Stimulated activated CD4-positive, alpha-beta T cell treated with anti-CD3 and anti-CD28 coated beads, Interleukin-12 subunit alpha, Interleukin-12 subunit beta, amount 100 ng/mL, for 48 hours (primary cell): ENCODE measurements at places on chromosomes 4 and X.

DNA sequence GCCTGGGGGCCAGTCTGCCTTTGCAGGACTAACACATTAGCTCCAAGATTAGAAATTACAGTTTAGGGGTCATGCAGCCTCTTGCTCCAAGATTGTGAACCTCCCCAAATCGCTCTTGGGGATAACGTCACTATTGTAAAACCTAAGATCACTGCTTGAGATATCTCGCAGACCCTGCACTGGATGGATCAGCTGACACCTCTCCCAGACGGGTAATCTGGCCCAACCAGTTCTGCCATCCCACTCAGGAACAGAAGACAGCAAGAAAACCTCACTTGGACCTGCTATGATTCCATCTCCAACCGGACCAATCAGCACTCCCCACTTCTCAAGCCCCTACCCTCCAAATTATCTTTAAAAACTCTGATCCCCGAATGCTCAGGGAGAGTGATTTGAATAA, 431.2 kb downstream of the GPM6A start:
- DNase-seq: no peak

DNA sequence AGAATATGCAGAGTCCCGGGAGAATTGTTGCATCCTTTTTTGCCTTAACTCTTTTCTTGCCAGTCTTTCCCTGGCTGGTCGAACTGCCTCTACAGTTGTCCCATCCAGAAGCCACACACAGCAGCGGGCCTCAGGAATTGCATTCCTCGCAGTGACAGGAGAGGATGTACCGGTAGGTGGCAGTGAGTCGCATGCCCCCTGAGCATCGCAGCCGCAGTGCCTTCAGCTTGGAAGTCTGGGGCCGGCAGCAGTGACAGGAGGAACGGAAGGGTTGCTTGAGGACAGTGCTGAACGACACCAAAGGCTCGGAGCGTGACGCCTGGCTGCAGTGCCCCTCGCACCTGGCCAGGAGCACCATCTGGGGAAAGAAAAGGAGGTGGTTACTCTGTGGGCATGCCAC, 23.5 kb downstream of the NDP start:
- DNase-seq: peak; percentile 5

- no peak for DNase-seq
These were observed 8.3 kb upstream of the ODAM start for GRCh38 chr4:70187216-70187615.

DNA sequence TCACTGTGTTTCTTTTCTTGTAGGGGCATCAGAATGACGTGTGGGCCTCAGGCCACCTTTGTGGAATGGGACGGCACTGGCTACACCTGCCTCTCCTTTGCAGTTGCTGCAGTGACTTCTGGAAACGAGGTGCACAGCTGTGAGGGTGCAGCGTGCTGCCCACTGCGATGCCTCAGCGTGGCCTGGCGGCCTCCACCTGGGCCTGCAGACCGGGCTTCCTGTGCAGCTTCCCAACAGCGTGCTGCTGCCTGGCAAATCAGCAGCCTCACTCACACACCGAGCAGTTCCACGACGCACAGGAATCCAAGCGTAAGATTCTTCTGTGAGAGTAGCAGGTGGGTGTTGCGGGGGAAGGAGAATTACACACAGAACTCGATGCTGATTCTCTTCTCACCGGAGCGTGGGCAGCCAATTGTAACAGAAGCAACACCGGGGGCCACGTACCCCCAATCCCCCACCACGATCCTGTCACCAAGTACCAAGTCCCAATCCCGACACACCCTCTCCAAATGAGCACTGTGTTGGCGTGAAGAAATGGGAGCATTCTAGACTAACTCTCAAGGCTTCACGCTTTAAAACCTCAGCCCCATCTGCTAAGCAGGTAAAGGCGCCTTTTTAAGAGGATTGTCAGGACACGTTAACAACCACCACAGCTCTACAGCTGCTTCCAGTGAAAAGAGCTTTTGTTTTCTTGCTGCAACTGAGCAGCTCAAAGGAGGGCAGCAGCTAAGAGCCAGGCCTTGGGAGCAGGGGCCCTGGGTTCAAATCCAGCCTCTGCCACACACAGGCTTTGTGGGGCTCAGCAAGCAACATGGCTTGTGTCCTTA, 16.9 kb downstream of the WDR1 start:
- no peak for DNase-seq

DNA sequence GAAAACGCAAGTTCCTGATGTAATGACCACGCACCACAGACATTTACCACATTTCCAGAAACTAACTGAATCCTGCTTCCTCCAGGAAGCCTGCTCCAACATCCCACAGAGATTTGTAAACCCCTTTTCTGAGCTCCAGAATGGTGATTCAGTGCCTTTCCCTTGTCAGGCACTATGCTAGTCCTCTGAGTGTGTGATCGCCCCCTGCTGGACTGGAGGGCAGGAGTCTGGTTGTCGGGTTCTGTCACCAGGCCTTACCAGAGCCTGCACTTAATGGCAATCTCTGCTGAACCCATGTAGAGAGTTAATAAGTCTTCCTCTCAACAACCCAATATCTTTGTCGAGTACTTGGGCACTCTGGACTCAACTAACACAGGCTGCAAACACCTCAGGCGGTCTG, 14.5 kb upstream of the KDM5C start:
- DNase-seq: peak; percentile 19

- peak; percentile 96 for DNase-seq
These were observed at the start of gene RAP1GDS1 for GRCh38 chr4:98260579-98261404. Gene RAP1GDS1 (plus strand): TSS chr4:98261384. CDS start chr4:98261566, 182 bp downstream.

- DNase-seq: no peak
These were observed 330.3 kb downstream of the BCOR start for GRCh38 chrX:39767446-39767845.

DNA sequence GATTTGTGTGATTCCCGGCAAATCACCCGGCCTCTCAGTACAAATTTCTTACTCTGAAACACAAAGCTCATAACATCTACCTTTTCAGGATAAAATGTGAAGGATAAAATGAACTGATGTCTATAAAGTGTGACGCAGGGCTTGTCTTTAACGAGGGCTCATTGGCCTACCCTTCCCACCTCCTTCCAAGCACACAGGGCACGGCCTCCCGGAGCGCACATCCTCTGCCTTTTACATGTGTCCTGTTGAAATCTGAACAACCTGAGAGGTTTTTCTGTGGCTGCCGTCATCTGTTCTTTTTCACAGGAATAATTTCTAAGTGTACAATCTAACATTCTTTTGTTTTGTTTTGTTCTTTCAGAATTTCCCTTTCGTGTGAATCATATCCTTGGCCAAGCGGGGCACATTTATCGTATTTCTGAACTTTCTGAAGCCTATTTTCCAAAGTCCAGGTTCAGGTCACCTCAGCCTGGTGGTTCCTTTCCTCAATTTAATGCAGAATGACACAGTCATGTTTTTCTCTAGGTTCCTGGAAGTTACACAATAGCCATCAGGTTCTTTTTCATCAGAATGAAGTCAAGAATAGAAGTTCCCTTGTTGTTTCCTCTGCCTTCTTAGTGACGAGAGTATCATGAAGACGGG, 53.1 kb upstream of the SPRY1 start:
- no peak for DNase-seq

DNA sequence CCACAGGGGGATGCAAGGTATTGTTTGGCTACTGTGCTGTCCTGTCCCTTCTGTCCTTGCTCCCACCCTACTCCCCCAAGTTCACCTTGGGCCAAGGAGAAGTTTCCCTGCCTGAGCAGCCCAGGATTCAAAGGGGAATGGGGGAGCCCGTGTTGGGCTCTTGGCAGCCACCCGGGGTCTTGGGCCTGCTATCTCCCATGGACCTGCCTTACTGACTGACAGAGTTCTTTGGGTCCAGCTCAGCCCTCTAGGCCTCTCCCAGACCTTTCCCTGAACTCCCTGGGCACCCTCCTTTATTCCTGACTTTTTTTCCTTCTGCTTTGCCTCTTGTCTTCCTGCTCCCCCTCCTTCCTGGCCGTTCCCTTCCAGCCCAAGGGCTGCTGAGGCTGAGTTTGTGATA, 67.4 kb downstream of the STARD8 start:
- DNase-seq: no peak

DNA sequence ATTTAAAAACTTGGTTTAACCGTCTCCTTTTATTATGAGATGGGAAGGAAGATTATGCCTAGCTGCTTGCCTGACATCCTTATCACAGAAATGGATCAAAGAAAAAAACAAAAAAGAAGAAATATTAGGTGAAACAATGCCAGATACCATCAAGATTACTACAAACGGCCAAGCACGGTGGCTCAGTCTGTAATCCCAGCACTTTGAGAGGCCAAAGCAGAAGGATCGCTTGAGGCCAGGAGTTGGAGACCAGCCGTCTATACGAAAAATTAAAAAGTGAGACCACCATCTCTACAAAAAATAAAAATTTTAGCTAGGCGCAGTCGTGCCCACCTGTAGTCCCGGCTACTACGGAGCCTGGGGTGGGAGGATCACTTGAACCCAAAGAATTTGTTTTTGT, 2.3 kb downstream of the FRYL start:
- DNase-seq: no peak

DNA sequence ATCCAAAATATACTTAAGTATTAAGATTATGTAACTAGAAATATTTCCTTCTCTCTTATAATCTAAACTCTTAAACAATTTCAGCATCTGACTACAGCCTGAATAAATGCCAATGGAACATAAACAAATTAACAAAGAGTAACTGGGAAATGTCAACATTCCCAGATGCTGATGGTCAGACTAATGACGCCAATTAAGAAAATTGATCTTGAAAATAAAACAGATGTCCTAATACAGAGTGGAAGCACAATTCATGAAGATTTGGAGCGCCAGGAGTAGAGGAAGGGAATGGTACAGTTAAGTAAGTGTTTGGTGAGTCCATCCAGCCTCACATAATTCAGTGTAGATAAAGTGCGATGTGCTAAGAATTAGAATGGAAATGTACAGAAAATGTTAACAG, 203.7 kb upstream of the NWD2 start:
- DNase-seq: no peak
